Fibroblast of pulmonary artery (primary cell): ENCODE measurements at places on chromosomes 2 and 18.

- peak; percentile 71 for DNase-seq
These were observed 9.8 kb upstream of the MREG start for GRCh38 chr2:216023055-216023648.

DNA sequence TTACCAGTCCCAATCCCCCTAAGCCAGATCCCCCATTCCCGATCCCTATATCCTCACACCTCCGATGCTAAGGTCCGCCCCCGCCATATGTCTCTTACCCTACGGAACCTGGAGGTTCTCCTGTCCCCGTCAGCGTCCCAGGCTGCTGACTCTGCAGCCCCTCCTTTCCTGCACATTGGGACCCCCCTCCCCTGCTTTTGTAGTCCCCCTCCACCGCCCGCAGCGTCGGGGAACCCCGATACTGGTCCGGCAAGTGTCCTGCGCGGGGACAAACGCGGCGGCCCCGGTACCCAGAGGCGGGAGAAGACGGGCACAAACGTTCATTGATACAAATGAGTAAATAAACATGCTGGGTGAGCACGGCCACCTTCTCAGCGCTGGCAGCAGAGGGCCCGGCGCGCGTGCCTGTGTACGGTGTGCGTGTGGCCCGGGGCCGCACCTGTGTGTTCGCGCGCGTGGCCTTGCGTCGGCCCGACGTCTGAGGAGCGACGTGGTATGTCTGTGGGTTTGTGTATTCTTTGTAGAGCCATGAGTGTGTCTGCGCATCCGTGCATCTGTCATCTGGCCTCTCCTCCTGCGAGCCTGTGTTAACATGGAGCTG, 2.0 kb upstream of the CYP26B1 start:
- no peak for DNase-seq

GRCh38 chr2:99794414-99794813, 304.6 kb upstream of the REV1 start:
- no peak for DNase-seq

DNA sequence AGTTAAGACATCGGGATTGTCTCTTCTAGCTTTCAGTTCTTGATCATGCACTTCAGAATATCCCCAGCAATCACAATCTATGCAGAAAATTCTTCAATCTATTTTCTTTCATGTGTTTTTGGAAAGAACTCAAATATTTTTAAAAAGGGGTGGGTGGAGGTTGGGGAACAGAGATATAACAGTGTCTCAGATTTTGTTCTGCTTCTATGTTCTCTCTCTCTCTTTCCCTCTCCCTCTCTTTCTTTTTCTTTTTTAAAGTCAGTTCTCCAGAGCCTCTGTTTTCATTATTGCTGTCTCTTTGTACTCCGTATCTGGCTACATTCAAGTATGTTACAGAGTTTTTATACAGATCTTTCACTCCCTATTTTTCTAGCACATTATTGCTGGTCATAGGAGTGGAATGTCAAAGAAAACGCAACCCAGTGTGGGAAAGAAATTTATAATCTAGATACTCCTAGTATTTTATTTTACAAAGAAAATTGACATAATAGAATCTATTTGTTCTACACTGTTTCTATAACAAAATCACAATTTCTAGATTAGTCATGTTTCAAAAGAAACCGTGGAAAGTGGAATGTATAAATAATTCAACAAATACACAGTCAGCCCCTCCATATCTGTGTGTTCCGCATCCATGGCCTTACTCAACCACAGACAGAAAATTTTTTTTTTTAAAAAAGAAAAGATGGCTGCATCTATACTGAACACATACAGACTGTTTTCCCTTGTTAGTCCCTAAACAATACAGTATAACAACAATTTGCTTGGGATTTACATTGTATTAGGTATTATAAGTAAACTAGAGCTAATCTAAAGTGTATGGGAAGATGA, 11.2 kb upstream of the NEMP2 start:
- peak; percentile 56 for DNase-seq

GRCh38 chr18:12408247-12408869, 629 bp downstream of the PRELID3A start:
- peak; percentile 29 for DNase-seq

DNA sequence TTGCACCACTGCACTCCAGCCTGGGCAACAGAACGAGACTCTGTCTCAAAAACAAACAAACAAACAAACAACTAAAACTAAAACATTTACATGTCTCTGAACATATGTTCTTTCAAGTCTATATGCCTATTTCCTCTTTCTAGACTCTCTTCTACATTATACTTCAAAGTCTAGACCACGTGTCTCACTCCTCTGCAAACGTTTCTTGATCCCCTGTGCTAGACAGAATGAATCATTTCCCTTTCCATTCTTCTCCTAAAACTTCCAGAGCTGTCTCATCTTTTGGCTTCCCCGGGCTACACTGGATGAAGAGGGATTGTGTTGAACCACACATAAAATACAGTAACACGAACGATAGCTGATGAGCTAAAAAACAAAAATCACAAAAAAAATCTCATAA, 67.1 kb downstream of the BAZ2B start:
- peak; percentile 78 for DNase-seq

GRCh38 chr2:18299423-18300212, 260.8 kb downstream of the RDH14 start:
- DNase-seq: peak; percentile 93

GRCh38 chr18:48705531-48705930, 166.7 kb downstream of the CTIF start:
- DNase-seq: no peak

DNA sequence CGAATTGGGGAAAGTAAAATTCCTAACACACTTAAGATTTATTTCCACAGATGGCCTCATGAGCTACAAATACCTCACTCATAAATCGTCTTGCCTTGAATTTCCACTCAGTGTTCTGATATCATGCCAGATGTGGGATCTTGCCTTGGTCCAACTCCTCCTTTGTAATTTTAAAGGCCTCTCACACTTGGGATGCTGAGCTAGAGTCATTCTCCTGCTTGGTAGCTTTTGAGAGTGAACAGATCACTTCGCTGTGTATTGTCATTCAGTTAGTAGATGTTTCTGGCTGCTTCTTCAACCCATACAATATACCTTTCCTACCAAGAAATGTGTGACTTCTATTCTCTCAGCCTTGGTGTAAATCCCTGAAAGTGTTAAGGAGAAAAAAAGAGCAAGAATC, 309.2 kb downstream of the NRXN1 start:
- DNase-seq: no peak

GRCh38 chr18:45274026-45274425, 341.2 kb upstream of the SLC14A2 start:
- DNase-seq: no peak

DNA sequence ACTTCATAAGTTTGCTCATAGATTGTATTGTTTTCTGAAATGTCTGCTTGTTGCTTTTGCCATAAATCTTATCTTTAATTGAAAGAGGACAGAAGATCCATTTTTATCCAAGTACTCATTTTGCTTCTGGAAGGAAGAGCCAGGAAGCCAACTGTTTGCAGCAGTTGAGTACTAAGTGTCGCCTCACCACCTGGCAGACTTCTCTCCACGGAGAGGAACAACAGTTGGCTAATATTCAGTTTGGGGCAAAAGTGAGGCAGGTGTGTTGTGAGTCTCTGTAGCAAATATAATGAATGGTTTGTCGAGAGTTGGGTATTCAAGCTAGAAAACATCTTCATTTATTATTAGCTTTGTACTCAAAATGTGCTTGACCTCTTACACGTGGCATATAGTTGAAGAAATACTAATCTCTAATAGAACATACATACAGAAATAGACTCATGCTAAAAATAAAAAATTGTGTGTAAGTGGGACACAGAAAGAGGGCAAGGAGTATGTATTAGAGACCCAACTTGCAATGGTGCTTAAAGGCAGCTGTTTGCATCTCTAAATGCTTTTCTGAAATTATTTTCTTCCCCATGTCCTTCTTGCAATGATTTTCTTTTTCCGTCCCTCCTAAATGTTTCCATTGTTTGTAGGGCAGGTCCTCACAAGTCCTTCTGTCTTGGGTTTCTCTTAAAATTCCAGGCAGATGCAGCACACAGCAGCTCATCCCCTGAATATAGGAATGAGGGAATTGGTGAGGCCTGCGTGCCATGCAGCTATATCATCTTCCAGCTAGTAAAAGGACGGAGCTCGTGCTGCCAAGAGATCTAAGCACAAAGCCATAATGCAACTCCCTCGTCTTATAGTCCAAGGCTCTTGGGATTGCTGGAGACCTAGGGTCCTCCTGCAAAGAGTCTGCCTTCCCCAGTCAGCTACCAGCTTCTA, 44.8 kb upstream of the MAP3K20 start:
- no peak for DNase-seq

- no peak for DNase-seq
These were observed 152.3 kb upstream of the ZSWIM2 start for GRCh38 chr2:187001248-187001647.

GRCh38 chr2:64675860-64676259, 22.1 kb upstream of the SERTAD2 start:
- no peak for DNase-seq

DNA sequence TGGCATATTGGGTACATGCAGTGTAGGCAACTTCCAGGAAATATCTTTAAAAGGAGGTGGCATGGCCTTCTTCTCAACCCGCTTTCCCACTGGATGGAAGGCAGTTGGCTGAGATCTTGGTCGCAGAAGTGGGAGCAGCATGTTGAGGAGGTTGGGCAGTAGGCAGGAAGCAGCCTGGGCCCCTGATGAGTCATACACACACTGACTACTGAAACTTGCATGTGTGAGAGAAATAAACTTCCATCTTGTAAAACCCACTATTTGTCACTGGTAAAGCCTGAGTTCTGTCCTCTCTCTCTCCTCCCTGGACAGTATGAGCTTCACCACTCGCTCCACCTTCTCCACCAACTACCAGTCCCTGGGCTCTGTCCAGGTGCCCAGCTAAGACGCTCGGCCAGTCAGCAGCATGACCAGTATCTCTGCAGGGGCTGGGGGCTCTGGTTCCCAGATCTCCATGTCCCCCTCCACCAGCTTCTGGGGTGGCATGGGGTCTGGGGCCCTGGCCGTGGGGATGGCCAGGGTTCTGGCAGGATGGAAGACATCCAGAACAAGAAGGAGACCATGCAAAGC, 233.8 kb upstream of the SPRED2 start:
- peak; percentile 40 for DNase-seq

DNA sequence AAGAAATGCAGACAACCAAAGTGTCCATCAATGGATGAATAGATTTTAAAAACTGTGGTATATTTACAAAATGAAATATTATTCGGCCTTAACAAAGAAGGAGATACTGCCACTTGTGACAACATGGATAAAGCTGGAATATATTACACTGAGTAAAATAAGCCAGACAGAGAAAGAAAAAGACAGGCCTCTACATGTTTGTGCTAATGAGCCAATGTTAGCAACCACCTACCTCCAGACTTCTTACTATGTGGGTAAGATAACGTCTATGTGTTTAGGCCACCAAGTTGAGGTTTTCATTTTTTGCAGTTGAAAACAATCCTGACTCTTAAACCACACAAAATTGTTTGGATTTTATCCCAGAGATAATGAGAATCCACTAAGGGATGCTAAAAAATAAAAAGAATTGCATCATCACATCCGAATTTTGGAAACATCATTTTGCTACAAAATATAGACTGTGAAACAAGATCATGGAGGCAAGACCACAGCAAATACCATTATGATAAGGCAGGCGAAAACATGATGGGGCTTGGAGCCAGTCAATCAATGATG, 47.0 kb downstream of the EVA1A start:
- DNase-seq: no peak

GRCh38 chr2:193894081-193894480, 1699.3 kb upstream of the TMEFF2 start:
- no peak for DNase-seq

DNA sequence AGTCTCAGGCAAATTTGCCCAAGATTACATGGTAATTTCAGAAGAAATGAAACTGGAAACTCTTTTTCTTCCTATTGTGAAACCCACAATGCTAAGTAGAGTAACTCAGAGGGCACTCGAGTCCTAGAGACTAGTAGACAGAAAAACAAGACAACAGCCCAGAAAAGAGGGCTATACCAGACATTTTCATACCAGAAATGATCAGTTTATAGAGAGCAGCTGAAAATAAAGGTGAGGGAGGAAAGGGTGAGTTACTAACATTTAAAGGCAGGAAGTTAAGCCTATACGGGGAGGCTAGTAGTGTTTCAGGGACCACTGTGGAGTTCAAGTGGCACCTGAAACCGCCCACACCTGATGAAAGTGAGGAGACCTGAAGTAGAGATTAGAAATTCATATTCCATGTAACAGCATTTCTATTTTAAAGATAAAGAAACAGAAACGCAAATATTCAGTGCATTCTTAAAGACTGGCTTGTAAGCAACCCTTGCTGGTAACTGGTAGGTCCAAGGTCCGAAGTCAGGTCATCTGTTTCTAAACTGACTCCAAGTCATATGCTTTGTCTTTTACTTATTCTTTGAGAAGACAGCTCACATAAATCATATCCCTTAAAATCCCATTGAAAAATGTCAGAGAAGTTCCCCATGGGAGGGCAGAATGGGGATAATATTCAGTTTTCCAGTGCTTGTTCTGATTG, 145.1 kb upstream of the ITGB6 start:
- DNase-seq: no peak

DNA sequence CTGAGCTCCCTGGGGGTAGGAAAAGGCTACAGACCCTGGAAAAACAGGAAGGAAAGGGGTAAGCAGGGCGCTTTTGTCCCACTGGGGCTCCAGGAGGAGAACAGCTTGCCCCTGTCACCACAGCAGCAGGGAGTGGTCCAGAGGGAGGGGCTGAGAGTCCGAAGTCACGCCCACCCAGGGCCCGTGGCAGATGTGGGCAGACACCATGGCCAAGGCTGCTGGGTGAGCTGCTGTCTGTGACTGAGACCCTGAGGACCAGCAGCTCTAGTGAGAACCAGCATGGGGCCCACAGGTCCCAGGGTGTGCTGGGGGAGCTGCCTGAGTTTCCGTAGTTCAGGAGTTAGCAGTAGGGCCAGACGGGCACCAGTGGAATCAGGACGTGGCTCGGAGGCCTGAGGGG, 162.0 kb downstream of the SPP2 start:
- DNase-seq: no peak

DNA sequence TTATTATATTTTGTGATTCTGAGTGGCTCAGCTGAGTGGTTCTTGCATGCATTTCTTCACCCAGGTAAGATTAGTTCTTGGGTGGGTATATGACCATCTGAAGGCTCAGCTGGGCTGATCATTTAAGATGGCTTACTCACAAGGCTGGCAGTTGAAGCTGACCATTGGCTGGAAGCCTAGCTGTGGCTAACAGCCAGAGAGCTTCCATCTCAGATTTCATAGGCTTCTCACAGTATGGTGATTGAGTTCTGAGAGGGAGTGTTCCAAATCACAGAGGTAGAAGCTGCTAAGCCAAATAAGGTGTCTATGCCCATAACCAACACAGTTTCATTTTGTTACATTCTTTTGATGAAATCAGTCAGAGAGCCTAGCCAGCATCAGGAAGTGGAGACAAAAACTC, 117.4 kb upstream of the RPRM start:
- DNase-seq: no peak

DNA sequence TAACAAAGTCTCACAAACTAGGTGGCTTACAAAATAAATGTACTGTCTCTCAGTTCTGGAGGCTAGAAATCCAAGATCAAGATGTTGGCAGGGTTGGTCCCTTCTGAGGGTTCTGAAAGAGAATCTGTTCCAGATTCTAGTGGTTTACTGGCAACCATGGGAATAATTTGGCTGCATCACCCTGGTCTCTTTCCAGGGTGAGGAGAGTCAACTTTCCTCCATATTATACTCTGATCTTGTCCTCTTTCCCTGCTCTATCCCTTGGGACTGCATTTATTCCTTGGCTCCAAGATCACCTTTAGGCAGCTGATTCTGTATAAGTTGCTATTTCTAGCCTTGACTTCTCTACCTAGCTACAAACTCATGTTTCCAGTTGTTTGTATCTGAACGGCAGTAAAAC, 35.2 kb downstream of the SLC40A1 start:
- no peak for DNase-seq
